ENCODE measurements at places on chromosomes 6 and 20.

- no peak for DNase-seq
Measured at GRCh38 chr20:56211051-56211450, 37.5 kb upstream of the MC3R start.

DNA sequence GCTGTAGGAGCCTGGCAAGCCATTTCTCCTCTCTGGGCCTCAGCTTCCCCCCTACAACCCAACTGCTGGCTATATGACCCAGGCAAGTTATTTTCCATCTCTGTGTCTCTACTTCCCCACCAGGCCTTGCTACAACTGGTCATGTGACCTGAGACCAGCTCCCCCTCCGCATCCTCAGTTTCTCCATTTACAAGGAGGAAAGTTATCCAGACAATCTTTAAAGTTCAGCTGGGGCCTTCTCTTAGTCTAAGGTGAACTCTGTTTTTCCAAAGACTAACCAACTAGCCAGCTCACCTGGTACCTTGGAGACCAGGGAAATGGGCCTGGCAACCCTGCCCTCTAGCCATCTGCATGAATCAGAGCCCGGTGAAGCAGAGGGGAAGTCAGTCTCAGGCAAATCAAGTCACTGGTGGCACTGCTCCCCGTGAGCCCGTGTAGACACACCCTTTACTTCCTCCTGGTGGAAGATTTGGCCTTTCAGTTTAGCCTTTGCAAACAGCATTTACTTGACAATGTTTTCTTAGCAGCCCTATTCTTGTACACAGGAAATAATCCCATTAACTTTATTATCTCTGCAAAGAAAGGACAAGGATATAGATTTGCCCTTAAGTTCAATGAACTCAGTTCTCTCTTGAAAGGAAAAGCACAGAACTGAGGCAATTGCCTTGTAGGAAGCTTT, 157.7 kb downstream of the VEGFA start:
- no peak for DNase-seq

DNA sequence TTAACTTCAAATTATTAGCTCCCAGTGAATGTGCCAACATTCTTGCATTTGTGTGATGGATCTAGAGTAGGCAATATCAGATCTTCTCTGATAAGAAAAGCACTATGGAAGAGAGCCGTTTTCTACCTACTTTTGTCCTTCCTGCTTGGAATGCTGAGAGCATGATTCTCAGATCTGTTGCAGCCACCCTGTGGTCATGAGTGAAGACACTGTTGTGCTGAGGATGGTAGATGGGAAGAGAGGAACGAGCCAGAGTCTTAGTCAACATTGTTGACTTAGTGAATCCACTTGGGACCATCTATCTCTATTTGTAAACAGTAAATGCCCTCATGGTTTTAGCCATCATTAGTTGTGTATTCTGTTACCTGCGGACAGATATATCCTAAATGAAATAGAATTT, 202.6 kb downstream of the CD109 start:
- peak; percentile 7 for DNase-seq

DNA sequence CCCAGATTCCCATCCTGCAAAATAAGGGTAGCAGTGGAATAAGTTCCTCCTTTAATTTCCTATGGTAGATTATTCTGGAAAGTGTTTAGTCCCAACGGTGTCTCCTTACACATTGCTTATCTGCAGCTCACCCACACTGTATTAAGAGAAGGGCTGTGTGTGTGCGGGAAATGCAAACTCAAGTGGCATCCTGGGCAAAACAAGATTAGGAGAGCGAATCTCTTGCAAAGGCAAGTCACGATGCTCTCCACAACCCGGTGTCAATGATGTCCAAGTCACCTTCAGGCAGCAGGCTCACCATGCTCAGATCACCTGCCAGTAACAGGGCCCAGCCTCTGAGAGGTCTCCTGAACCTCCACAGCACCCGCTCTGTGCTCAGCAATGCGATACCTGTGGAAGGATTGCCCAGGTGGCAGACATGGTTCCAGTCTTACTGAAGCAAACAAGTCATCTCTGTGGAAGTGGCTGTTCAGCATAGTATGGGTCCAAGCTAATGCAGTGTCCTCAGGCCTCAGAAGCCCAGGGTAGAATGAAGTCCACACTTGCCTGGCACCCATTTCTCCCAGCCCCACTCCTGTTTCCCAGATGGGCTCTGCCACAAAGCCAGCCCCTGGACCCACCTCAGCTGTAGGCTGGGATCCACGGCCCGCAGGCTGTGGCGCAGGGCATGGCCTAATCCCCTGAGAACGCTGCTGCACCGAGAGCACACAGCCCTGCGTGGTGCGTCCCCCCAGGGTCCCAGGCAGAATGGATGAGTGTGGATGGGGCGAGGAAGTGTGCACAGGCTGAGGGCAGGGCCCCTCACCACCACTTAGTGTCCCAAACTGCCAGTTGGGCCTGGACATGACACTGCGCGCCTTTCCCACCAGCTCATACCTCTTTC, 101.2 kb downstream of the PXDC1 start:
- no peak for DNase-seq

GRCh38 chr6:37516920-37517405, 17.3 kb upstream of the CCDC167 start:
- DNase-seq = peak; percentile 16

DNA sequence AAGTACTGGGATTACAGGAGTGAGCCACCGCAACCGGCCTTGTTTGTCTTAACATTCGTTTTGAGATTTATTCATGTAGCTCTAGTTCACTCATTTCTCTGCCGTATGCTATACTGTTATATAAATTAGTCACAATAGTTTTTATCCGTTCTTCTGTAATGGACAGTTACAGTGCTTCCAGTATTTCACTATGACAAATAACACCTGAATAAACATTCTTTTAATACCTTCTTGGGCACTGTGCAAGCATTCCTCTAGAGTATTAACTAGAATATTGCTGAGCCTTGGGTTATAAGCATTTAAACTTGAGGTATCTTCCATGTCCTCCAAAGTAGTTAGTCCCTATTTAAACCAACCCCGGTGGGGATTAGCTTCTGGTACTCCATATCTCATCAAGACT, 45.6 kb downstream of the STK38 start:
- DNase-seq = no peak

DNA sequence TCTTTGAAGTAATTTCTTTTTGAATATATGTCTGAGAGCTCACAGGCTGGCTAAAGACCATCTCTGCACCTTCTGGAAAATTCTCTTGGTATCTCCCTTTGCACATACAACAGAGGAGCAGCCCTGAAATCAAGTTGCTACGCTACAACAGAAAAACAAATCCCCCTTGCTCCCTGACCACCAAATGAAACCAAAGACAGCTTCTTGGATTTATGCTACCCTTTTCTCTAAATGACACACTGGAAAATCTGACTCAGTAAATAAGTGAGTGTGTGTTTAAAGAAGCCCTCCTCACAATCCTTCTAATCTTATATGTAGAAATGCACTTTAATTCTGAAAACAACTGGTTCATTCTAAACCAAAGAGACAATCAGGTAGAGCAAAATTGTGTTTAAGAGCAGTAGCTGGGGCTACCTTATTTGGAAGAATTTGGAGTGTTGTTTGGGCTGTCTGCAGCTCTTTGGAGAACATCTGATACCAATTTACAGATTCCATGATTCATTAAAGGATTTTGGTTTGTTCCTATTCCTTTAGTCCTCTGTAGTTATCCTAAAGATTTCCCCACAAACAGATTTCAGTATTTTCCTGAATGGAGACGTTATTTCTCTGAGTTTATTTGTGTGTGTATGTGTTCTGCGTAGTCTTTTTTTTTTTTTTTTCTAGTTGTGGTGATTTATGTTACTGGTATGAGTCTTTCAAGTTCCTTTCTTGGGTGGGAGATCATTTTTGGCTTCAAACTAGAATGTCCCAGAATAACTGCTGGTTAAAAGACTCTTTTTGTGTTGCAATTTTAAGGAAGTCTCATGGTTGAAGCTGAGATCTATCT, 36.4 kb upstream of the UTRN start:
- DNase-seq = peak; percentile 57

DNA sequence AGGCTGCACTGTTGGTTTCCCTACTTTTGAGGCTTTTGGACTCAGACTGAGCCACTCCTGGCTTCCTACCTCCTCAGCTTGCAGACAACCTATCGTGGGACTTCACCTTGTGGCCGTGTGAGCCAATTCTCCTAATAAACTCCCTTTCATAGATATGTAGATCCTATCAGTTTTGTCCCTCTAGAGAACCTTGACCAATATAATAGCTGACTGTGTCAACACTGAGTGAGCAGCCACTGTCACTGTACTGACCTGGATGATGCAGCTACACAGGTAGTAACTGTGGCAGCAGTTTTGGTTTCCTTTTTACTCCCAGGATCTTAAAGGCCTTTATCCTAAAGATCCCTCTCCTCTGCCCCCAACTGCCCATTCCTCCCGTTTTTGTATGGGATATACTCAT, 70.2 kb downstream of the SLC22A3 start:
- DNase-seq = no peak

- DNase-seq = peak; percentile 59
Measured at GRCh38 chr6:26554697-26555504, 16.7 kb downstream of the HMGN4 start.

DNA sequence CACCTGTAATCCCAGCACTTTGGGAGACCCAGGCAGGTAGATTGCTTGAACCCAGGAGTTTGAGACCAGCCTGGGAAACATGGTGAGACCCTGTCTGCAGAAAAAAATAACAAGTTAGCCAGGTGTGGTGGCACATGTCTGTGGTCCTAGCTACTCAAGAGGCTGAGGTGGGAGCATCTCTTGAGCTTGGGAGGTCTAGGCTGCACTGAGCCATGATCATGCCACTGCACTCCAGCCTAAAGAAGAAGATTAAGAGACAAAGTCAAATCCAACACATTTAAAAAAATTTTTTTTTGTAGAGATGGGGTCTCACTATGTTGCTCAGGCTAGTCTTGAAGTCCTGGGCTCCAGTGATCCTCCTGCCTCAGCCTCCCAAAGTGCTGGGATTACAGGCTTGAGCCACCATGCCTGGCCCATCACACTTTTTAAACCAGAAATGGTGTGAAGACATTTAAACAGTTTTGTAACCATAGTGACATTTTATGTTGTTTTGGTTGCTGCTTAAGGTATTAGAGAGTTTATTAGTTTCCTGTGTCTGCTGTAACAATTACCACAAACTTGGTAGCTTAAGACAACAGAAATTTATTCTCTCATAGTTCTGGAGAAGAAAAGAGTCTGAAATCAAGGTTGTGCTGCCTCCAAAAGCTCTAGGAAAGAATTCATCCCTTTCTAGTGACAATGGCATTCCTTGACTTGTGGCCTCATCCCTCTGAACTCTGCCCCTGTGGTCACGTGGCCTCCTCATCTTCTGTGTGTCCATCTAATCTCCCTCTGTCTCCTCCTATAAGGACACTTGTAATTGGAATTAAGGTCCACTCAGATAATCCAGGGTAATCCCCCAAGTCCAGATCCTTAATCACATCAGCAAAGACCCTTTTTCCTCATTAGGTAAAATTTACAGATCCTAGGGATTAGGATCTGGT, 104.6 kb upstream of the TNFAIP3 start:
- DNase-seq = no peak

GRCh38 chr6:1481286-1481685, 91.9 kb downstream of the FOXF2 start:
- DNase-seq = peak; percentile 14

DNA sequence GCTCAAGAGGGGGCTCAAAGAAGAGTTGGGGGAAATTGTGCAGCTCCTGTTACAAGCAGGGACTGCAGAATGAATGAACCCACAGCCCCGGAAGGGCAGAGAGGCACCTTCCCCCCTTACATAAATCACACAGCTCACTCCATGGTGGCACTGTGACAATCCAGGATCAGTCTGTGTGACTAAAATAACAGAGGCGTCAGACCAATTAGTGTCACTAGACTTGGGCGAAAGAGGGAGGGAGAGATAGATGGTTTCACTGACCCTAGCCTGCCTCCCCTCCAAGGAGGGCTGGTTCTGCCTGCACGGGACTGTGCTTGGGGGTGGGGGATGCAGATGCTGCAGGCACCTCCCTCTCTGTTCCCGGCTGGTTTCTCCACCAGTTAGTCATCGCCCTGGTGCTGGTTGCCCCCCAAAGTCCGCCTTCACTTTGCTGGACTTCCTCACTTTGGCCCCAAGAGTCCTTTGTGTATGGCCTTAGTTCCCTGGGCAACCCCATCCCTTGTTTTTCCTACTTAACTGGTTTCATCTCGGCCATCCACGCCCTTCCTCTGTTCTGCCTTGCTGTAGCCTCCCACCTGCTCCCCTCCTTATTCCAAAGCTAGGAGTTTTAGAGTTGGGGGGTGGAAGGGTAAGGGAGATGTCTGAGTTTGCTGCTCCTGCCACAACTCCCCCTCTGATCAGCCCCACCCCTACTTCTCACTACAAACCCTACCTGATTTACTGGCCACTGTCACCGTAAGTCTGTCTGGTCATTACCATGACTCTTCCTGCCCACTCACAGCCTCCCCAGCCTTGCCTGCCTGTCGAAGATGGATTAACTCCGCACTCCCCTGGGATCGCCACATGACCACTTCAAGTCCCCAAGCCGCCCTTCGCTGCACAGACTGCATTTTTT, 17.7 kb downstream of the CCDC167 start:
- no peak for DNase-seq

DNA sequence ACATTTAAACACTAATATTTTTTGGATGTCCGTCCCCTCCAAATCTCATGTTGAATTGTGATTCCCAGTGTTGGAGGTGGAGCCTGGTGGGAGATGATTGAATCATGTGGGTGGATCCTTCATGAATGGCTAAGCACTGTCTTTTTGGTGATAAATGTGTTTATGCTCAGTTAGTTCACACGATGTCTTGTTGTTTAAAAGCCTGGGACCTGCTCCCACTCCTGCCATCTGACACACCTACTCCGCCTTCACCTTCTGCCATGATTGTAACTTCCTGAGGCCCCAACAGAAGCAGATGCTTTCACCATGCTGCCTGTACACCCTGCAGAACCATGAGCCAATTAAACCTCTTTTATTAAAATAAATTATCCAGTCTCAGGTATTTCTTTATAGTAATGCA, 114.7 kb downstream of the TNFAIP3 start:
- no peak for DNase-seq
